ENCODE measurements at places on chromosomes 16 and 17.

- DNase-seq, result no peak
Measured at GRCh38 chr17:38636054-38636453, 30.3 kb upstream of the SRCIN1 start.

DNA sequence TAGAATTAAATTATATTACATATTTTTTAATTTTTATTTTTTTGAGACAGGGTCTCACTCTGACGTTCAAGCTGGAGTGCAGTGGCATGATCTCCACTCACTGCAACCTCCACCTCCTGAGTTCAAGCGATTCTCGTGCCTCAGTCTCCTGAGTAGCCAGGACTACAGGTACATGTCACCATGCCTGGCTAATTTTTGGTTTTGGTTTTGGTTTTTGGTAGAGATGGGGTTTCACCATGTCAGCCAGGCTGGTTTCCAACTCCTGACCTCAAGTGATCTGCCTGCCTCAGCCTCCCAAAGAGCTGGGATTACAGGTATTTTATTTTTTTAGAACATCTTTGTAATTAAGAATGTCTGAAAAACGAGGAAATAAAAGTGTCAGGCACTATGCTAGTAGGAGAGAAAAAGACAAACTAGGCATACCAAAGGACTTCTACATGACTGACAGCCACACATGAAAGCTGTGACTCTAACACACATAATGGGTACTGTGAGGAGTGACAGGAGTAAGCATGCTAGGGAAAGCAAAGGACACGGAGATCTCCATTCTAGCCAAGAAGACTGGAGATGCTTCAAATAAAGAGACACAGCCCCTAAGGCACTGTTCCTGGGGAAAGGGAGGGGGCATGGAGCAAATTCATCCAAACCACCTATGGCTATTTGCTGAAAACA, 7.3 kb downstream of the GNA13 start:
- DNase-seq, result no peak

GRCh38 chr16:8278031-8278580, 312.2 kb downstream of the TMEM114 start:
- DNase-seq, result no peak

GRCh38 chr17:77874303-77875050, 84.0 kb upstream of the TNRC6C start:
- no peak for DNase-seq

DNA sequence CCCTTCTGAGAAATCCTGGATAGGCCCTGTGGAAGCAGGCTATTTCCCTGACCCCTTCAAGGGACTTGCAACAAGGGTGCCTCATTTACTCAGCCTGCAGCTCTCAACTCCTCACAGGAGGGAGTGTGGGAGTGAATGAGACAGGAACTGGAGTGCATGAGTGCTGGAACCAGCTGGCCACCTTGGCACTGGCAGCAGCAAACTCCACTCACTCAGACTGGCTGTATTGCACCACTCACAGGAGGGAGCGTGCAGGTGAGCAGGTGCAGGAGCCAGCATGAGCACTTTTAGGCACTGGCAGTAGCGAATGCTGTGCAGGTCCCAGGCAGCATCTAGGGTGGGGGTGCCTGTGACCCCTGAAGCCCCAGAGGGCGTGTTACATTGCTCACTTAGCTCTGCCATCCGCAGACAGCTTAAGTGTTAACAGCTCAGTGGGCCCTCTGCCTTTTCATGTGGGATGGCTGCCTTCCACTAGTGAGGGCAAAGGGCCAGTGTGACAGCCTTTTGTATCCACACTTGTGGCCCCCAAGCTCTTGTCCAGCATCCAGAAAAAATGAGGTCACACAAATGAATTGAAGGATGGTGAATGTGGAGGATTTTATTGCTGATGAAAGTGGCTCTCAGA, 11.0 kb upstream of the ZNHIT3 start:
- no peak for DNase-seq

DNA sequence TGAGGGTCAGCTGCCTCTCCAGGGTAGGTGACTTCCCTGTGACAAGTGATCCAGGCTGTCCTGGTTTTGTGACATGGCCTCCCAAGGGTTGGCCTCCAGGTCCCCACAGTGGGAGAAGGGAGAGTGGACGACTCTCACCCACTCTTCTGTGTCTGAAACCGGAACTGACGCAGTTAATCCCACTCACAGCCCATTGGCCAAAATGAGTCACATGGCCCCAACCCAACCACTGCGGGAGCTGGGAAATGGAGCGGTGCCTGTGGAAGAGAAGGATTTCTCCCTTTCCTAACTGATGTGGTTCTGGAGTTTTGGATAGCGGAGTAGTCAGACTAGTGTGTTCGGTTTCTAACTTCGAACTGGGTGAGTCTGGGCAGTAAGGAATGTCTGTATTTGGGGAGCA, 79.4 kb downstream of the ABCC6 start:
- DNase-seq, result no peak

- DNase-seq, result no peak
Measured at GRCh38 chr17:33023790-33024189, 32.1 kb downstream of the SPACA3 start.

DNA sequence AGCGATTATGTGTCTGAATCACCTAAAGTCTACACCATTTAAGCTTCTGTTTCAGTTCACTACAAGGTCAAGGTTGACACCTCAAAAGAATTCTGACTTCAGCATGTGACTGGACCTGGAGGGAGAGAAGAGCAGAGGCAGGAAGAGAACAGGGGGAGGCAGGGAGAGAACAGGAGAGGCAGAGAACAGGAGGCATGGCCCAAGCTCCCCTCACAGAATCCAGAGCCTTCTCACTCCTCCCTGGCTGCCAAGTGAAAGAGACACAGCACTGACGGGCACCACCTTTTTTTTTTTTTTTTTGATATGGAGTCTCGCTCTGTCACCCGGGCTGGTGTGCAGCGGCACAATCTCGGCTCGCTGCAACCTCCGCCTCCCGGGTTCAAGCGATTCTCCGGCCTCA, 11.4 kb downstream of the GGA2 start:
- DNase-seq, result no peak

- no peak for DNase-seq
Measured at GRCh38 chr17:80453126-80453997, 23.0 kb downstream of the NPTX1 start.

DNA sequence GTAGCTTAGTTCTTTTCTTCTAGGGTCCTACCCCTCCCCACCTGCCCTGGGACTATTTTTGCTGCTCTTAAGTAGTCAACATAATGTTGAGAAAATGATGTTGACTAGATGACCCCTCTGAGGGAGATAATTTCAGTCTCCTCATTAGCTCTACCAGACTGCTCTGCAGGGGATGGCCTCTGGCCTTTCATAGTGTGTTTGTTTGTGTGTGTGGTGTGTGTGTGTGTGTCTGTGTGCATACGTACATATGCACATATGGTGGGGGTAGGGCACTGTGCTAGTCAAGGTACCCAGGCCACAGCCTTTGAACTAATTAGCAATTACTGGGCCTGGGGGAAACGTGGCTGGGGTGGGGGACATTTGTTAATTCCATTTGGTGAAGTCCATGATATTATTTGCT, 254.0 kb downstream of the SHISA9 start:
- no peak for DNase-seq

- DNase-seq, result peak; percentile 66
Measured at GRCh38 chr17:42669977-42670788, 6.6 kb downstream of the PLEKHH3 start.

GRCh38 chr17:39175695-39176093, 9.7 kb upstream of the ARL5C start:
- DNase-seq, result no peak

- DNase-seq, result no peak
Measured at GRCh38 chr17:49148171-49148570, 15.6 kb downstream of the B4GALNT2 start.

DNA sequence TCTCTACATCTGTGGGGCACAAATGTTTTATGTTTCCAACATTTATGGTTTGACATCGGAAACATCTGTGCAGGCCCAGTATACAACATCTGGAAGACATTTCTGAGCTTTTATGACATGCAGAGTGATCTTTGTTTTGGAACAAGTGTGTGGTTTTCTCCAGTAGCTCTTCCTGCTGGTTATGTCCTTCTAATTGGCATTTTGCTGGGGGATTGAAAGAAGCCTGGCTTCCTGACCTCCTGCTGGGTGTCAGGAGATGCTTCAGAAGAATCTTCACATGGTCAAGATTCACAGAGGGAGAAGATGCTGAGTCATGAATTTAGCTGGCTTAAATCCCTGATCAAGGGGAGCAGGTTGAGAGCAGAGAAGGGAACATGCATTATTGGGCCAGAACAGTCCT, 279.5 kb upstream of the MYOCD start:
- DNase-seq, result no peak

GRCh38 chr17:34378664-34379101, 15.7 kb upstream of the CCL1 start:
- peak; percentile 65 for DNase-seq

GRCh38 chr17:74712301-74712700, 422 bp downstream of the CD300LF start:
- no peak for DNase-seq

DNA sequence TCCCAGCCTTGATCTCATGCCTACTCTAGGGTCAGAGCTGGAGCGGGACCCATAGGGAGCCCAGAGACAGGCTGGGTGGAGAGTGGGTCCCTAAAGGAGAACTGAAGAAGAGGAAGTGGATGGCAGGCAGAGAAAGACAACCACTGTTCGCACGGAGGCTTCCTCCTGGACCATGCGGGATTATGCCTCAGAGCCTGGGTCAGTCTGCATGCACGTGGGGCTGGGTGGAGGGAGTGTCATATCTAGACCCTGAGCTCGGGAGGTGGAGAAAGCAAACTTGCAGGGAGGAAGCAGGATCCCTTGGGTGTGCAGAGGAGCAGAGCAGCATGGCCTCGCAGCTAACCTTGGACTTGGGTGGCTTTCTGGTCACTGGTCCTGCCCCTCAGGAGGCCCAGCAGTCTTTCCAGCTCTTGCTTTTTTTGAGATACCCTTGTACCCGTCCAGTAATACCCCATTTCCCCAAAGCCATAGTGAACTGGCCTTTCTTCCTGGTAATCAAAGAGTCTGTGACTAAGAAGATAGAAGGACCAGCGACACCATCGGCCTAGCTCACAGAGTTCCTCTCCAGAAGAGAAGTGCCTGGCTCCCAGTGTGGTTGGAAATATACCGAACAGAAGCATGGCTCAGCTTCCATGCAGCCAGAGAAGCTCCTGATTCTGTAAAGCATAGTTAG, 344.2 kb downstream of the CPPED1 start:
- DNase-seq, result peak; percentile 41

DNA sequence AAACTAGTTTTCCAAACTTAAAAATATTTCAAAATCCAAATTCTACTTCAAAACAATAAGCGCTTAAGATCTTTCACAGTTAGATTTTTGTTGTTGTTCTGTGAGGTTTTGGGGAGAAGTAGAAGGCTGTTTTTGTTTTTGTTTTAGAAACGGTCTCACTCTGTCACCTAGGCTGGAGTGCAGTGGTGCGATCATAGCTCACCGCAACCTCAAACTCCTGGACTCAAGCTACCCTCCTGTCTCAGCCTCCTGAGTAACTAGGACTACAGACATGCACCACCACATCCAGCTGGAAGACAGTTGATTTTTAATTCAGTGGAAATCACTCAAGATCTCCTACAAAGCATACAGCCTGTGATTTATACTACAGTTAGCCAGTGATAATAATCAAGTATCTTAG, 2.7 kb downstream of the SHCBP1 start:
- DNase-seq, result no peak

GRCh38 chr17:1313270-1314005, 34.0 kb downstream of the TRARG1 start:
- DNase-seq, result no peak

DNA sequence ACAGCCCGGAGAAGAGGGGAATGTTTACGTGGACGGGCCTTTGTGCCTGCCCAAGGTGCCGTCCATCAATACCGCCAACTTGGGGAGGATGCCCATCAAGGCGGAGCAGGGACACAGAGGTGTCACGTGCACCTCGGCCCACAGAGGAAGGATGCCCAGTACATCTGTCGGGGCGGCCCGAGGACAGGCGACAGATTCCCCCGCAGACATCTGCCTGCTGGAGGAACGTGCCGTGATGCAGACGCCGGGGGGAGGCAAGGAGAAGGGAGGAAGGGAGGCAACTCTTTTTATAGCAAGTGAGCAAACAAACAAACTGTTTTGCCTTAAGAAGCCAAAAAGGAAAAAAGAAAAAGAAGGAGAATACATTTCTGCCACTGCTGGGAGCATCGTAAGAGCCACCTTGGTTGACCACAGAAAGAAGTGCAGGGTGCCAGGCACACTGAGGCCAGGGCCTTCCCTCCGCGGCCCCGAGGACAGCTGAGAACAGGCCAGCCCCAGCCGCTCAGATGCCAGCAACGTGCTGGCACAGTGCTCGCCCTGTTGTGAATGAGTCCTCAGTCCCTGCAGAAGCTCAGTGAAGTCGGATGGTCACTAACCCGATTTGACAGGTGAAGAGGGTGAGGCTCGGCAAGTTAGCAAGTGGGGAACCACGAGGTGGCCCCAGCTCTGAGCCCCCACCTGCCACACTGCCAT, 146.4 kb downstream of the RBFOX3 start:
- DNase-seq, result no peak

GRCh38 chr16:30485818-30486436, 13.4 kb downstream of the ITGAL start:
- DNase-seq, result no peak

GRCh38 chr16:61968242-61969076, 67.8 kb downstream of the CDH8 start:
- no peak for DNase-seq

- DNase-seq, result no peak
Measured at GRCh38 chr17:74892013-74892841, 1.2 kb downstream of the FADS6 start.

GRCh38 chr17:44733753-44734152, 25.0 kb upstream of the ADAM11 start:
- DNase-seq, result no peak

- no peak for DNase-seq
Measured at GRCh38 chr17:62746941-62747340, 61.2 kb downstream of the MARCHF10 start.

- DNase-seq, result no peak
Measured at GRCh38 chr17:50052241-50052796, 3.6 kb upstream of the ITGA3 start.

DNA sequence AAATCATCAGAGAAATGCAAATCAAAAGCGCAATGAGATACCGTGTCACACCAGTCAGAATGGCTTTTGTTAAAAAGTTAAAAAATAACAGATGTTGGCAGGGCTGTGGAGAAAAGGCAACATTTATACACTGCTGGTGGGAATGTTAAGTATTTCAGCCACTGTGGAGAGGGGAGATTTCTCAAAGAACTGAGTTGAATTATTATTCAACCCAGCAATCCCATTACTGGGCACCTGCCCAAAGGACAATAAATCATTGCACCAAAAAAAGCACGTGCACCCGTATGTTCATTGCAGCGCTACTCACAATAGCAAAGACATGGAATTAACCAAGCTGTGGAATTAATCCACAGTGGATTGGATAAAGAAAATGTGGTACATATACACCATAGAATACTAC, 204.7 kb downstream of the HS3ST4 start:
- DNase-seq, result no peak

GRCh38 chr17:78374189-78374588, 4.3 kb upstream of the PGS1 start:
- DNase-seq, result no peak

GRCh38 chr16:3401719-3402397, 843 bp downstream of the ZNF174 start:
- DNase-seq, result peak; percentile 15

DNA sequence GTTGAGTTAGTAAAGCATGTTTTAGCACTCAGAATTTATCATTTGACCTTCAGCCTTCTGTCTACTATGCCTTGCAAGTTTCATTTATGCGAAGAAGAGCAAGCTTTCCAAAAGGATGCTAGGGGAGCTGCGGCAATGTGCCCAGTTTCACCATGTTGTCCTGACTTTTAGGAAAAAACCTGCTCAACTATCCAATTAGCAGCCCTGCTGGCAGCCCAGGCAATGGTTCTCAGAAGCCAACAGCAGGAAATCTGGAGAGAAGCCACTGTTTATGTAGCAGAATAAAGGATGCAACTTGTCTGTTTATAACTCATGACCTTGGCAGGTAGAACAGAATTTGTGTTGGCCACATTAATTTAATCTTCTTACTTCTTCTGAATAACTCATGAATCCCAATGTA, 230.8 kb downstream of the ABCC12 start:
- DNase-seq, result no peak
